ENCODE measurements at places on chromosomes 12 and 14.

DNA sequence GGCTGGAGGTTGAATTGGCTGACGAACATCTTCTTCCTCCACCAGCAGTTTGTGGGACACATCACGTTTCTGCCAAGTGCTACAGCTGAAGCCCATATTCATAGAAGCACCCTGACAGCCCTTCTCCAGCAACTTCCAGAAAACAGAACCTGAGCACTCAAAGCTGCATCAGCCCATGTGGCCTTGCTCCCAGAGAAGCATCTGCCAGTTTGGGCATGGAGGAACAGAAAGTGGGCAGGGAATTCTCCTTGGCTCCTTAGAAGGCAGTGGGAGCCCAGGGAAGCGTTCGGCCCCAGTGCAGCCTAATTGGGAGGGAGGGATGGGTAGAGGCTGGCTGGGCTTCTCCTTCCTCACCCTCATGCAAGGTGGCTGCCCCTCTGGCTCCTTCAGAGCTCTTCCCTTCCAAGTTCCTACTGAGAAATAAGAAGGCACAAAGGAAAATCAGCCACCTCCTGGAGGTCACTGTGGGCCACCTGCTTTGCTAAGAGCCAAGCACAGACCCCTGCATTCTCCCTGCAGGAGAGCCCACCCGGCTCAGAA, 4.1 kb upstream of the NGB start:
- no peak for DNase-seq

GRCh38 chr12:108890208-108890607, 10.3 kb downstream of the DAO start:
- no peak for DNase-seq

DNA sequence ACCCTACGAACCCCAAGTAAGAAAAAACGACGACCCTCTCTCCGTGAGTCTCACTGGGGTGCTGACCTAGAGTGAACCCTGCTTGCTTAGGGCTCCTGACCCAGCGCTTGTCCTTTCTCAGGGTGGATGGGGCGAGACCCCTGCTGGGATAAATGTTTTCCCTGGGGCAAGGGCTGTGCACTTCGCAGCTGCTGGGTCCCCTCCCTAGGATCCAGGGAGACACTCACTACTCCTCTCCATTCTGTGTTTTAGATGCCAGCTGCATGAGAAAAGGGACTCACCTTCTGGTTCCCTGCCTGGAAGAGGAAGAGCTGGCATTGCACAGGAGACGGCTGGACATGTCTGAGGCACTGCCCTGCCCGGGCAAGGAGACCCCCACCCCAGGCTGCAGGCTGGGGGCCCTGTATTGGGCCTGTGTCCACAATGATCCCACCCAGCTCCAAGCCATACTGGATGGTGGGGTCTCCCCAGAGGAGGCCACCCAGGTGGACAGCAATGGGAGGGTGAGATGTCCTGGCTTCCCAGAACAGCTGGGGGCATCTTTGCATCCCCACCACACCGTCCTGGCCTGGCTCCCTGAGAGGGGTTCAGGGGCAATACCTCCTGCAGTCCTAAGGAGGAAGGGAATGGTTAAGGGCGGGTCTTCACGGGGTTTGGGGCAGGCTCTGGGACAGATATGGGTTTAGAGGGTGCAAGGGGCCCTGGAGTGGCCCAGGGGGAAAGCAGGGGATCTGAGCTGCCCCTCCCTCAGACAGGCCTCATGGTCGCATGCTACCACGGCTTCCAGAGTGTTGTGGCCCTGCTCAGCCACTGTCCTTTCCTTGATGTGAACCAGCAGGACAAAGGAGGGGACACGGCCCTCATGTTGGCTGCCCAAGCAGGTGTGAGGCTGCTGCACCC, 663 bp downstream of the ANKRD33 start:
- DNase-seq: no peak

- no peak for DNase-seq
These were observed 5.0 kb downstream of the CCND2 start for GRCh38 chr12:4278329-4279197.

DNA sequence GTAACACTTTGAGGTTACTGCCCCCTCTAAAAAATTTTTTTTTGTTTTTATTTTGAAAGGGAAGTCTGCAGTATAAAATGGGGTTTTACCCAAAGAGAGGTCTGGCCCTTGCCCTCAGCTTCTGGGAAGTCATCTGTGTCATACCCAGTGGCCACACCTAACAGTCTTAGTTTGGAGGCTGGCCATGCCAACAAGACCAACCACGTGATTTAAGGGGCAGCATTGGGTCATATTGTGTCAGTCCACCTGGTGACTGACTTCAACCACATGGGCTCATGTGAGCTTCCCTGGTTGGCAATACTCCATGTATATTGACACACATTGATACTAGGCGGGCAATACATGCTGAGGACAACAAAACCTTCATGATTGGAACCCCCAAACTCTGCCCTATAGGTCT, 173.9 kb downstream of the GXYLT1 start:
- no peak for DNase-seq

- no peak for DNase-seq
These were observed 129.3 kb upstream of the SSTR1 start for GRCh38 chr14:38078393-38078792.

GRCh38 chr12:6730169-6730568, 6.3 kb downstream of the COPS7A start:
- DNase-seq: no peak

GRCh38 chr12:69239922-69240630, 707 bp downstream of the CPSF6 start:
- no peak for DNase-seq

DNA sequence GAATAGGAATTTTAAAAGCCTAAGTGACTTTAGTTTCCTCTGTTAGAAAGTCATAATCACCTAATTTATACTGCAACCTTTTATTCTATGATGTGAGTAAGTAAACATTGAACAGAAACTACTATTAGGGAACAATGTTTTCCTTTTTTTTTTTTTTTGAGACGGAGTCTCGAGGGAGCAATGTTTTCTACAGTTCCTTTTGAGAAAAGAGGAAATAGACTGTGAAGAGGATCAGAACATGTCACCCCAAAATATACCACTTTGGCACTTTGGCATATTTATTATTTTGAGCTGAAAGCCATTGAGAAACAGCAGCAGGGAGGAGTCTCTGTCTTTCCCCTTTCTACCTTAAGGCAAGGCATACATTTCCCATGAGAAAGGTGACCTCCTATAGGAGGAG, 162.7 kb upstream of the CNOT2 start:
- DNase-seq: no peak
